HCT116 (cell line): ENCODE measurements at places on chromosomes 1 and 21. TPM values are rescaled to one million over a fixed set of nuclear protein-coding genes. Genes with fewer than 3 reads are reported as not detected.

GRCh38 chr21:37200641-37201480 lies 66.3 kb downstream of the VPS26C start:
- no peak for DNase-seq
- no peak overlapping the region for H3K27ac ChIP-seq
- H3K4me3 ChIP-seq: no peak overlapping the region
- peaks cover 44% of the 10 kb centered on the region for H3K4me1 ChIP-seq
- peaks cover 19% of the 10 kb centered on the region; the same call in 1 of the 2 replicates for H3K36me3 ChIP-seq
- no peaks in the 10 kb centered on the region for H3K27me3 ChIP-seq

SYF2 gene
- 40.4 TPM for total RNA-seq

AMY1B gene
- total RNA-seq: not detected

DNA sequence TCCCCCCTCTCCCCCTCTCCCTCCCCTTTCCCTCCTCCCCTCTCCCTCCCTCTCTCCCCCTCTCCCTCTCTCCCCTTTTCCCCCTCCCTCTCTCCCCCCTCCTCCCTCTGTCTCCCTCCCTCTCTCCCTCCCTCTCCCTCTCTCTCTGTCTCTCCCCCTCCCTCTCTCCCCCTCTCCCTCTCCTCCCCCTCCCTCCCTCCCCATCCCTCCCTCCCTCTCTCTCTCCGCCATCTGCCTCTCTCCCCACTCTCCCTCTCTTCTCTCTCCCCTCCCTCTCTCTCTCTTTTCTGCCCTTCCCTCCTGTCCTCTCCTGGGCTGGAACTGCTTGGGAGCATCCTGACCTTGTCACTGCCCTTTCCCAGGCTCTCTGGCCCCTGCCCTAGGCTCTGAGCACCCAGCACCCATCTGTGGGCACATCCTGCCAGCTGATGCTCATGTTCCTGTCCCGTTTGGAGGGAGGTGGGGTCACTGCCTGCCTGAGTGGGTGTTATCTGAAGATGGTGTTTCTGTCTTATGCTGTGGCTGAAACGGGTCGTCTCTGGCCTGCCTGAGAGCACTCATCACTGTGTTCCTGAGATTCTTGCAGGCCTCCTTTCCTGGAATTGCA lies 10.8 kb downstream of the FTCD start:
- H3K4me1 ChIP-seq: peaks cover 19% of the 10 kb centered on the region; the same call in 1 of the 2 replicates
- no peak for DNase-seq
- H3K4me3 ChIP-seq: no peak overlapping the region
- H3K27ac ChIP-seq: peak overlapping the region; percentile 12; the same call in 1 of the 2 replicates

AMY2A gene
- 0.42 TPM for total RNA-seq

DNA sequence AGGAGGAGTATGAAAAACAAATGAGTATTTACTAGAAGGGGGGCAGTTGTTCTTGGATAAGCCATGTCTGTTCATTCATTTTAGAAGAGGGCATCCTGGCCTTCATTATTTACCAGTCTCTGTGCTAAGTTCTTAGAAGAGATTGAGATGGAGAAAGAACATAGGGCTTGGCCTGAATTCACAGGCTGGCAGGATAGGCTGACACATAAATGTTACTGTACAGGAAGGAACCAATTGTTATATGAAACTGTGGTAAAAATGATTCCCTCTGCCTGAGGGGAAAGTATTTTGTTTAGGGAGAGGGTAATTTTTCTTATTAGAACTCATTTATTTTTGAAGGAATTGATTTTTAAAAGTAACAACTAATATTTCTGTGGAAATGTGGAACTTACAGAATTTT lies 99.5 kb downstream of the MAN1A2 start:
- no peaks in the 10 kb centered on the region for H3K4me1 ChIP-seq
- no peak for DNase-seq
- no peaks in the 10 kb centered on the region for H3K27me3 ChIP-seq
- 0 out of 2 replicates have a peak, but pooled peaks cover 6% of the 10 kb centered on the region for H3K36me3 ChIP-seq

MROH7 gene
- total RNA-seq: 1.1 TPM

GRCh38 chr1:26050248-26050640 lies 4.3 kb upstream of the SLC30A2 start:
- no peak overlapping the region for H3K4me3 ChIP-seq
- DNase-seq: no peak
- H3K4me1 ChIP-seq: no peaks in the 10 kb centered on the region
- no peaks in the 10 kb centered on the region for H3K27me3 ChIP-seq
- no peak overlapping the region for H3K27ac ChIP-seq

DNA sequence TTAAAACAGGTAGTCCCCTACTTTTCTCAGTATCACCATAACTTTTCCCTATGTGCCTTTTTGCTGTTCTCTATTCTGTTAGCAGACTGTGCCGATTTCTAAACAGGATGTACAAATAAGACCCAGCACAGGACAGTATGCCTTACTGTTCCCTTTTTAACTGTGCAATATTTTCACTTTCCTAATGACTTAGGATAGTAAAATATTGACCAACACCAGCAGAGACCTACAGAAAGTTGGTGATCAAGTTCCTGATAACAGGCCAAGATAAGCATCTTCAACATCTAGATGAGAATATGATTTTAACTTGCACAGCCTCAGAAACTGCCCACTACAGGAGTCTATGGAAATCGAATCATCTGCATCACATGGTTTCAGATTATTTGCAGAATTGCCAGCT lies 42.0 kb downstream of the ADSS2 start:
- H3K4me3 ChIP-seq: no peak overlapping the region
- H3K27me3 ChIP-seq: no peaks in the 10 kb centered on the region
- H3K36me3 ChIP-seq: peaks cover 25% of the 10 kb centered on the region; the same call in 1 of the 2 replicates
- H3K27ac ChIP-seq: no peak overlapping the region
- DNase-seq: no peak

GRCh38 chr1:154867064-154867825 lies 2.8 kb downstream of the KCNN3 start:
- H3K36me3 ChIP-seq: no peaks in the 10 kb centered on the region
- peaks cover 24% of the 10 kb centered on the region for H3K4me1 ChIP-seq
- H3K27me3 ChIP-seq: peaks cover 4% of the 10 kb centered on the region; the same call in 1 of the 2 replicates
- no peak overlapping the region for H3K4me3 ChIP-seq
- no peak overlapping the region for H3K27ac ChIP-seq

SIM2 gene
- total RNA-seq: 23.9 TPM

DNA sequence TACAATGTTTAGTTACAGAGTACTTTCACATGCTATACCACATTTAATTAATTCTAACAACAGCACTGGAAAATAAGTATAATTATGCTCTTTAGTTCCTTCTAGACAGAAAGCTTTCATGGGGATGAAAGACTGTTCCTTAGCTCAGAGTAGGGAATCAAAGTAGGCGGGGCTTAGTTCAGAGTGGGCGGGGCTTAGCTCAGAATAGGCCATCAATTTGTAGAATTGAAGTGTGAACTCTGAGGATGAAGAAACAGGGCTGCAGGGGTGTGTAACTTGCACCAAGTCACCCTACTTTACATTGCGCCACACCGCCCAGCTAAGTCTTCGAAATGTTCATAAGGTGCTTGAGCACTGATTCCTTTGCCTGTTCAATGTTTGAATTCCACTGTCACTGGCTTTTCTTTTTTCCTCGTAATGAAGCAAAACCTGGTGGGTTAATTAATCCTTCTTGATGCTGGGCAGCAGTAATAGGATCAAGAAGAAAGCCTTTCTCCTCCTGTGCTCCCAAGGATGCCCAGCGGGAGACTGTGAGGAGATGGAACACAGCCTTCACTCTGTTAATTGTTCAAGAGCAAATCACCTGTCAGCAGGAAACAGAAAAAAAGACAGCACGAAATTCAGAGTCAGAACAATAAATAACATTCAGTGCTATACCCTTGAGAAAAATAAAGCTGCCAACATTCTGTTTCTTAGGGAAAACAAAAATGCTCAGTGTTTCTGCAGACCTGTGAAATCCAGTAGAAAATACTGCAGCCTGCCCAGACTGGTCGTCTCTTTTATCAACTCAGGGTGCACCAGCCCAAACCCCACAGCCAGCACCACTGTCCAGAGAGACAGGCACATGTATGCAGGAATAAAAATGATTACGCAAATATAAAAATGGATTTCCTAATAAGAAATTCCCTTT lies 66.5 kb upstream of the CAMK1G start:
- H3K36me3 ChIP-seq: no peaks in the 10 kb centered on the region
- no peaks in the 10 kb centered on the region for H3K4me1 ChIP-seq
- peaks cover 17% of the 10 kb centered on the region for H3K27me3 ChIP-seq
- no peak overlapping the region for H3K27ac ChIP-seq
- no peak for DNase-seq
- no peak overlapping the region for H3K4me3 ChIP-seq

GRCh38 chr21:37631319-37632117 lies 264.9 kb downstream of the DYRK1A start:
- no peak overlapping the region for H3K4me3 ChIP-seq
- DNase-seq: no peak
- H3K36me3 ChIP-seq: no peaks in the 10 kb centered on the region
- H3K27ac ChIP-seq: no peak overlapping the region

DNA sequence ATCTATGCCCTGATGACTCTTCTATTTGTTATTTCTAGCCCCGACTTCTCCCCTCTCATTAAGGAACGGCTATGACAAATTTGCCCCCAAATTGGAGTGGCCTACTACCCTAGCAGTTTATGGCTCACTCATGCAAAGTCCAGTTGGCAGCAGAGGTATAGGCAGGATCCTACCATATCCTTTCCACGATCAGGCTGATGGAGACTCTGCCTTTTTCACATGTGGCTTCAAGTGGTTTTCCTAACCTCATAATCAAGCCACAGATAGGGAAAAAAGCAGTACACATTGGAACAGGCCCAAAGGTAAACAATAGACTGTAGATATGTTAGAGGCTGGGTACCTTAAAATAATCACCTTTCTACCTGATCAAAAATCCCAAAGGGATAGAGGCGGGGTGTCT lies 292.5 kb downstream of the NCAM2 start:
- no peaks in the 10 kb centered on the region for H3K36me3 ChIP-seq
- H3K27ac ChIP-seq: no peak overlapping the region
- DNase-seq: no peak
- no peak overlapping the region for H3K4me3 ChIP-seq
- H3K27me3 ChIP-seq: no peaks in the 10 kb centered on the region
